ENCODE measurements at places on chromosomes 11 and 22. TPM values are rescaled to one million over a fixed set of nuclear protein-coding genes. Genes with fewer than 3 reads are reported as not detected.

RAB36 gene
- total RNA-seq: 4.2 TPM

ABCC8 gene
- 3.4 TPM for total RNA-seq

SOX10 gene
- total RNA-seq: 1.6 TPM

APOA5 gene
- not detected for total RNA-seq

OR8G5 gene
- not detected for total RNA-seq

SCN4B gene
- total RNA-seq: 9.8 TPM

SMC1B gene
- not detected for total RNA-seq

PRG3 gene
- total RNA-seq: not detected

RGL4 gene
- total RNA-seq: 1.7 TPM

TMEM223 gene
- total RNA-seq: 8.9 TPM

NXPE1 gene
- not detected for total RNA-seq

CYP2D6 gene
- 0.48 TPM for total RNA-seq

ADM2 gene
- total RNA-seq: 0.14 TPM

MUC6 gene
- total RNA-seq: not detected

RNASEH2C gene
- 45.0 TPM for total RNA-seq

CHRNA10 gene
- total RNA-seq: 0.83 TPM

GGT1 gene
- total RNA-seq: 5.1 TPM

OR5B2 gene
- not detected for total RNA-seq

MN1 gene
- total RNA-seq: 41.8 TPM

TUT1 gene
- 10.7 TPM for total RNA-seq

CD248 gene
- 248 TPM for total RNA-seq

TP53AIP1 gene
- not detected for total RNA-seq

EMID1 gene
- total RNA-seq: 1.4 TPM

ACRV1 gene
- not detected for total RNA-seq

OR2D2 gene
- not detected for total RNA-seq

LRRN4CL gene
- total RNA-seq: 13.9 TPM

Measured in posterior vena cava (tissue), 2 donors.